ENCODE measurements at places on chromosomes 13 and 19.

DNA sequence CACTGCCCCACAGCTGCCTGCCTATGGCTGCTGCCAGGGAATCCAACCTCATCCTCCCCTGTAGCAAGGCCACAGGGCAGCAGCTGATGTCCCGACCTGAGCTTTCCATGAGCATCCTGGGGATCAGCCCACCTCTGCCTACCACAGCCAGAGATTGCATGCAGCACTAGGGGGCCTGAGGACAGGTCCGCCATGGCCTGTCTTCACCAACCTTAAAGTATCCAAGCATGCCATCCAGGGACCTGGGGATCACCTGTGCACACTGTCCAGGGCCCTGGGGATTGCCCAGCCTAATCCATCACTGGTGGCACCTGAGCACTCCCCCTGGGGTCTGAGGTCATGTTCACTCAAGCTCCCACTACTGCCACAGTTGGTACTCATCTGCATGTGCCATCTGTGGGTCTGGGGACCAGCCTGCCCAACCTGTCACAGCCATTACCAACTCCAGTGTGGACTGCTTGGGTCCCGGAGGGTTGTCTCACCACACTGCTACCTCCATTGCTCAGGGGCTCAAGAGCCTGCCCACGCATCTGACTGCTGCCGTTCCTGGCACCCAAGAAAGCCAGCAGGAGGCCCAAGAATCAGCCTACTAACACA, 53.0 kb downstream of the KCTD15 start:
- no peak for DNase-seq

GRCh38 chr19:57212109-57212508, 18.7 kb upstream of the AURKC start:
- DNase-seq: no peak

GRCh38 chr19:10510301-10510802, 6.9 kb downstream of the S1PR5 start:
- DNase-seq: no peak

DNA sequence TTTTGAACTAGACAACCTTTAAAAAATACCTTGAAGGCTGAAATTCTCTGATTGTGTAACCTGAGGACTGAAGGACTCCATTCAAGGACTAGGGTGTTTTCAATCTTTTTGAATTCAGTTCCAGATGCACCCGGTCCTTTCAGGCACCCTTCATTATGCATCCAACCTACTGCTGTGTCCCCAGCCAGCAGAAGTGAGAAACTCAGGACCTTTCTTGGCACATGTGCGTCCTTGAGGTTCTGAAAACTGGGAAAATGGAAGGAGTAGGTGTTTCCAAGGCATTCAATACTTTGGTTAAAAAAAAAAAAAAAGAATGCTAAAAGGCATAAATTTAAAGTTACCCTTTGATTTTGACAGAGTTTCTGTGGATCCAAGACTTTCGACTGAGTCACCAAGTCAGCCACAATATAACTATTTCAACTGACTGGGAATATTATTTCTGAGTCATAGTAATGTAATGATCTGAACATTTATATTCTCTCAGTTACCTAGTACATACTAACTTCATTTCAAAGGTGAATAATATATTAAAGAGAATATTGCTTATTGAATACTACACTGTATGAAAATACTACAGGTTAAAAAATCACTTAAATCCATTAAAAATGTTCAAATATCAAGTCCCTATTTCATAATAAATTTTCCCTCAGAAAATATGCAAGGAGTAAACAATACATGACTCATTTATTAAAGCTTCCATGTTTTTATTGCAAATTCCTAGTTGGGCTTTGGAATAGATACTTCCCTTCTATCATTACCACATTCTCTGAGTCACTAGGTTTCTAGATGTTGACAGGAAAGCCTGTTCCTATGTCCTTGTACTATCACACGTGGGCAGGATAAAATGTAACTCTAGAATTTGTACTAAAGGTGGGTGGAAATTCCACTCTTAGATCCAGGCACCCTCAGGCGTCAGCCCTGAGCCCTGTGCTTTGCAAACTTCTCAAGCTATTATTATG, 2.4 kb upstream of the ITGBL1 start:
- DNase-seq: no peak

GRCh38 chr13:75760131-75761021, 124.2 kb downstream of the LMO7 start:
- DNase-seq: no peak

- DNase-seq: no peak
These were observed 32.9 kb downstream of the ZNF701 start for GRCh38 chr19:52602941-52603340.

Measured in hindlimb muscle (tissue), 1 donor.